ENCODE measurements at places on chromosomes 2 and 18.

DNA sequence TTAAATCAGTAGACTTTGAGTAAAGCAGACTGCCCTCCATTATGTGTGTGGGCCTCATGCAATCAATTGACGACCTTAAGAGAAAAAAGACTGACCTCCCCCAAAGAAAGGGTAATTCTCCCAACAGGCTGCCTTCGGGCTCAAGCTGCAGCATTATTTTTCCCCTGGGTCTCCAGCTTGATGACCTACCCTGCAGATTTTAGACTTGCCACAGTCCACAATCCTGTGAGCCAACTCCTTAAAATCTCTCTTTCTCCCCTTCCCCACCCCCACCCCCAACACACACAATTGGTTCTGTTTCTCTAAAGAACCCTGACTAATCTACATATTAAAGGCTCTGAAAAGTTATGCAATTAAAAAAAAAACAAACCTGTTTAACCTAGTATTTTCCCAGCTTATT, 89.4 kb downstream of the RNF152 start:
- DNase-seq, result no peak

GRCh38 chr2:240498958-240499260, 58.9 kb downstream of the ANKMY1 start:
- no peak for DNase-seq

DNA sequence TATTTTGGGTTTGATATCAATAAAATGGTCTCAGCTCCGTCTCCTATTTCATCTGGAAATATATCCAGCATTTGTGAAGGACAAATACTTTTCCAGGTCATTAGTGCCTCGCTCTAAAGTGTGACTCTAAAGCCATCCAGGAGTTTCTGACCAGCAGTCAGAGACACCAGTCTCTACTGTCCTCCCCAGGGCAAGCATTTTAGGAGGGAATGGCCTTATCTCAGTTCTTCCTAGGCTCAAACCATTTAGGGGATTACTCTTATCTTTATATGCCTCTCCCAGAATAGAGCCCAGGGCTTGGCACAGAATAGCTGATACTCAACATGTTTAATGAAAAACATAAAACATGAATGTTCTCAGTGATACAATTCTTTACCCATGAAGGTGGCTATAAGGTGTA, 187.6 kb downstream of the NAPG start:
- no peak for DNase-seq

- DNase-seq, result no peak
Observed at GRCh38 chr2:64324746-64325410, 129.1 kb upstream of the LGALSL start.

DNA sequence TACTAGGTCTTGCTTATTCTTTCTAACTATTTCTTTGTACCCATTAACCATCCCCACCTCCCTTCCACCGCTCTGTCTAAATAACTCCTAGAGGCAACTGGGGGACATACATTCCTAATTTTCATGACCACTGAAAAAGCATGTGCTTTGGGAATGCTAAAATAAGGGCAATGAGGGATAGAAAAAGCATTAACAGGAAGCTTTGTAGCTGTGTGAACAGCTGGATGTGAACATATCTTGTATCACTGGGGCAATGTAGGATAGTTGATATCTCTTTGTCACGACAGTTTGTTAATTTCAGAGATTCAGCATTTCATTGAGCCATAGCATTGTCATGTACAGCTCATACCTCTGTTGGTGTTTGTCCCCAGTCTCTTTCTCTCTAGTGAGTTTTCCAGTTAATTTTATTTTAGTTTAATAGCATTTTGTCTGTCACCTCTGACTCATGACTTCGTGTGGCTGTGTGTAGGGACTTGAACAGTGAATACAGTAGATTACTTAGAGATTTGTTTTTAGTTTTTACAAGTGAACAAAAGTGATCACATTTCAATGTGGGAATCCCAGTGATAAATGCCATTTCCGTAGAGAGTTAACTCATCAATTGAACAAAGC, 230.3 kb upstream of the NRP2 start:
- no peak for DNase-seq

GRCh38 chr2:112682101-112682500, 36.4 kb downstream of the SLC20A1 start:
- DNase-seq, result no peak

GRCh38 chr2:65070172-65070830, 14.1 kb downstream of the CEP68 start:
- no peak for DNase-seq

DNA sequence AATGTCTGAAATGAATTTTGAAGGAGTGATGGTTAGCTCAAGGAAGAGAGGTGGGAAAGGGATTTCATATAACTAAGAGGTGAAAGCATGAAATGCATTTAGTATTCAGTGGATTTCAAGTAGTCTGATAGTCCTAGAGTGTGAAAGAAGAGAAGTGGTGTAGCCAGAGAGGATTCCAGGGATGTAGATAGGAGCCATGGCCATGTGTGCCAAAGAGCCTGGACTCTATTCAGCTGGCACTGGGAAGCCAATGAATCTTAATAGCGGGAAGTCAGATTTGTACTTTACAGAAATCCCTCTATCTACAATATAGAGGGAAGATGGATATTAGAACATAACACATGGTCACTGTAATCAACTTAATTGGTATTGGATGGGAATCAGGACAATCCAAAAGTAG, 8.3 kb upstream of the BOLL start:
- DNase-seq, result no peak

GRCh38 chr2:117717072-117717471, 97.4 kb upstream of the DDX18 start:
- DNase-seq, result no peak

DNA sequence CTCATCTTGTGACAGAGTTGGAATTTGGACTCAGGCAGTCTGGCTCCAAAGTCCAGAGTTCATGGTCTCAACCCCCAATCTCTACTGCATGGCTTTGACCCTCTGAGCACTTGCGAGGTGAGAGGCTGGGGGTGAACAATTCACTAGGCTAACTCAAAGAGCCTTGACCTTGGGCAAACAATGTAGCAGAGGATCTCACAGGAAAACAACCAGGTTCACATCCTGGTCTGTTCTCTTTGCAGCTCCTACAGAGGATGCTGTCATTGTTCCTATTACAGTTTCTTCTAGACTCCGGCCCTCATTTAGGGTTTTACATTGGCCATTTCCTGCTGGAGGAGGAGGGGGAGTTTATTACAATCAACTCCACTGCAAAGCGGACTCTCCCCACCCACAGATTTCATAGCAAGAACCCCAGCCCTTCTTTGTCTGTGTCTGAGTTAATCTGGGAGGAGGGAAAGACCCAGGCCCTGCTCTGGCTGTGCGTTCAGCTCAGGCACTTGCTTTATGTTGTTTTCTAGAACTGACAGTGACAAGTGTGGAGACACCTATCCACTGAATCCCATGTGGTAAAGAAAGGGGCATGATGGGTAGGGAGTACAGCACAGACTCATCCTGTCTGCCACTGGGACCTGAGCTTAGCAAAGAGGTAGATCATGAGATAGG, 101.6 kb downstream of the LBH start:
- DNase-seq, result peak; percentile 34

GRCh38 chr2:137708311-137708710, 256.0 kb upstream of the HNMT start:
- DNase-seq, result no peak

DNA sequence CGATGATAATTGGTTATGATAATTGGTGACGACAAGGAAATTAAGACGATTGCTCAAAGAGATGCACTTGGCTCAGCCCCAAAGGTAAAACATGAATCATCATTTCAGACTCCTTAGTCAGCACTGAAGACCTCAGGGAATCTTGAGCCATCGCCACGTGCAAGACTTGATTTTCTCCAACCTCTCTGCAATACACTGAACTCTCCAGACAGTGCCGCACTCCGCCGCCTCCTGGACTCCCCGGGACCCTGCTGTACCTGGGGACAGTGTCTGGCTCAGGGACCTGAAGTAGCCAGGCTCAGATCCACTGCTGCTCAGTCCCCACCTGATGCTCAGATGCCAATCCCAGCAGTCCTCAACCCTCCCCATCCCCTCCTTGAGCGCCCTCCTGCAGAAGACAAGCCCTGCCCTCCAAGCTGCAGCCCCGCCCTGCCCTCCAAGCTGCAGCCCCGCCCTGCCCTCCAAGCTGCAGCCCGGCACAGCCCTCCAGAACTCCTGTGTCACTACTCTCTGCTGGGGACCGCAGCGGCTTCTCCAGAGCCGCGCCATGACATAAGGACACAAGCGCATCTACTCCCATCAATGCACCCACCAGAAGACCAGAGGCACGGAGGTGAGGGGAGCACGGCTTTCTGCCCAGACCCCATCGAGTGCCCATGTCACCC, 1.1 kb downstream of the TMEM18 start:
- DNase-seq, result peak; percentile 1

- peak; percentile 50 for DNase-seq
Observed at GRCh38 chr18:74896390-74896991, 298.8 kb downstream of the ZNF407 start.

- no peak for DNase-seq
Observed at GRCh38 chr2:64696636-64697035, 42.9 kb upstream of the SERTAD2 start.

DNA sequence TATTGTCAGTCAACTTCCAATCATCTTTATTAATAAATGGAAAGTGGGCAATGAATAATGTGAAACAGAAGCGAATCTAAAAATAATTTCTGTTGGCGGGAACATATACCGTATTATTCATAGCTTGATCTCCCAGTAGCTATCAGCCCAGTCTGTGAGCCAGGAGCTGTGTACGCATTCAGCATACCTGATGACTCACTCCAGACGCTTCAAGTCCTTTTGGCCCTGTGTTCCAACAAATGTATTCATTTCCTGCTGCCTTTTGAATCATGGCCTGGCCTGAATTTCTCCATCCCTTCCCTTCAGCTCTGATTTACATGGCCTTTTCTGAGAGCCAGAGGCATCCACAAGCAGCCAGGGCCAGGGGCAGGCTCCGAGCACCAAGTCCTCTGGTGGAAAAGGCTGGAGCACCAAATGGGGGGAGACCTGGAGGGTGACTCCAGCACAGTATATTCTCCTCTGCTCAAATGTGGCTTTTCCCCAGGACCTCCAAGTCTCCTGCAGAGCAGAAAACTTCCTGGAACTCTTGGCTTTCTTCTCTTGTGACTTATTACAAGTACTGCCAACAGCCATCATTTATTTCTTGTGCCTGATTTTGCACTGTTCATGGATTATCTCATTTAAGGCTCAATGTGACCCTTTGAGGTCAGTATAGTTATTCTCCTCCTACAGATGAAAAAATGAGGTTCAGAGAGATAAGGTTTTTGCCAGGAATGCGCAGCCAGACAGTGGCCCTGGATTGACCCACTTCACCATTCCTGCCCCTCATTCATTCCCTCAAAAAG, 108.7 kb downstream of the EN1 start:
- DNase-seq, result no peak

GRCh38 chr2:122736279-122736678, 980.8 kb downstream of the TSN start:
- no peak for DNase-seq

GRCh38 chr2:3962719-3963118, 259.3 kb downstream of the DCDC2C start:
- no peak for DNase-seq

DNA sequence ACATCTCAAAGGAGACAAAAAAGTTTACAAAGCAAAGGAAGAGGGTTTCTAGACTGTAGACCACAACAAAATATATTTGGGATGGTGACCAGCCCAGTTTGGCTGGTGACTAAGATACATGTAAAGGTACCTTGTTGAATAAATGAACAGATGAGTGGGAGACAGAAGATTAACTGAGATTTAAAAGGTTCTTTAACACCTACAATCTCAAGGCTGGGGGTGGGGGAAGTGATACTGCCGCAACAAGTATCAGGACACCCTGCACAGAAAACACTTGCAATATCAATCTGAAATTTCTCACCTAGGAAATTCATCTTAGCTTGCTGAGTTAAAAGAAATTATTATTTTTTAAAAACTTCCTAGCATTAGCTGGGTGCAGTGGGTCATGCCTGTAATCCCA, 8.3 kb downstream of the RNF149 start:
- no peak for DNase-seq

DNA sequence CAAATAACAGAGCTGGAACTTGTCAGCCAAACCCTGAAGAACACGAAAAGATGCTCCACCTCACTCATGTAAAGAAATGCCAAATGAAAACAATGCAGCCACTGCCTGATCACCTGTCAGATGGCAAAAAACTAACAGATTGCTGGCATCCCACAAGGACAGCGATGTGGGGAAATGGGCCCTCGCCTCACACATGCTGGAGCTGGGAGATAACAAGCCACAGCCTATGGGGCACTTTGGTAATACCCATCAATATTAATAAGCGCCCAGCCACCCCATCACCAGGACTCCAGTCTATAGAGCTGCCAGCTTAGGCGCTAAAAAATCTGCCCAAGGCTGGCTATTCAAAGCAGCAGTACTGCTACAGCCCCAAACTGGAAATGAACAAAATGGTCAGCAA, 27.0 kb downstream of the TFCP2L1 start:
- DNase-seq, result no peak

DNA sequence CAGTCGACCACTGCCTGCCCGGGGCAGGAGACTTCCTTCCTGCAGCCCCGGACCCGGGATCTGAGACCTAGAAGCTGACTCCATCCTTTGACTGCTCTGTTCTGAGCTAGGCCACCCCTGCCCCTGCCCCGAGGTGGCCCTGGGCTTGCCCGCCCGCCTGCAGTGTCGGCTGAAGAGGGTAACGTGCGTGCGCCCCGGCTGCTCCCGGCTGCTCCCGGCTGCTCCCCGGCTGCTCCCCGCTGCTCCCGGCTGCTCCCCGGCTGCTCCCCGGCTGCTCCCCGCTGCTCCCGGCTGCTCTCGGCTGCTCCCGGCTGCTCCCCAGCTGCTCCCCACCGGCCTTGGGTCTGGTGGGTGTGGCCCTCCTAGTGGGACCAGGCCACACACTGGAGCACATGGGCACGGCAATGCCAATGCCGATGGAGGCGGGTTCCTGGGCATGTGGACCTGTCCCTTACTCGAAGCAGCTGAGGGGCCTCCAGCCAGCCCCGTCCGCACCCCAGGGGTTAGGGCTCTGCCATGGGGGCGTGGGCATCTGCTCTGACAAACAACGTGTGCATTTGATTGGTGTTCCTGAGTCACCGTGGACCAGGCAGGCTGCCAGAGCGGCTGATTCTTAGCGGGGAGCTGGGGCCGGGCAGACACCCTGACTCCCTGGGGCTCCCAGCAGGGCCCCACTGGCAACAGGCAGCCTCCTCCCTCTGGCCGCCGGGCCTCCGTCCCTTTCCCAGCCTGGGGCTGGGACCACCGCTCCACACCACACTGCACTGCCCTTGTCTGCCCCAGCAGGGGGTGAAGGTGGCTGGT, 2.0 kb upstream of the GAL3ST2 start:
- DNase-seq, result no peak

DNA sequence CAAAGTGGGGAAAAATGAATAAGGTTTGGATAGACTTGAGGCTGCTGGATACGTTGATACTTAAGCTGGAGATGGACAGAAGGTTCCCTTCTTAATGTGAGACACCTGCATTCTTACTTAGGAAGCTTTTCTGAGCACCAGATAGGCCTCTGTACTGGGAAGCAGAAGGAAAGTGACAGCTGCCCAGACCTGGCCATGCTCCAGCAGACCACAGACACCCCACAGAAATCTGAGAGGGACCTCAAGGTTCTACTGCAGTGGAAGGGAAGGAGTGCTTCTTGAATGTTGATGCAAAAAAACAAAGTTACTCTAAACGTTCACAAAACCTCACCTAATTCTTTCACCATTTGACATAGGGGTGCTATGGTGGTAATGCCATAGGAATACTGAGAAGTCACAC, 642.1 kb upstream of the ID2 start:
- DNase-seq, result no peak

GRCh38 chr2:1907291-1907690, 163.0 kb upstream of the PXDN start:
- DNase-seq, result no peak

- no peak for DNase-seq
Observed at GRCh38 chr2:130884503-130884902, 47.8 kb downstream of the ARHGEF4 start.

- no peak for DNase-seq
Observed at GRCh38 chr2:123438251-123438650, 586.8 kb upstream of the CNTNAP5 start.

- no peak for DNase-seq
Observed at GRCh38 chr18:78974115-78974761, 5.4 kb upstream of the SALL3 start.

Measured in CD4-positive, alpha-beta T cell treated with Interleukin-4 for 4 hours (primary cell).